CD4-positive, alpha-beta memory T cell (primary cell): ENCODE measurements at places on chromosomes 1 and 21. TPM values are rescaled to one million over a fixed set of nuclear protein-coding genes. Genes with fewer than 3 reads are reported as not detected.
A peak's percentile ranks its signal among the peaks of the same experiment; 100 is the strongest.

CD34 gene
- 0.03 TPM for total RNA-seq

PRR9 gene
- not detected for total RNA-seq

PAX7 gene
- total RNA-seq = not detected

DTL gene
- total RNA-seq = 0.06 TPM

ZNF124 gene
- total RNA-seq = 25.0 TPM

RNF220 gene
- 125 TPM for total RNA-seq

LHX8 gene
- not detected for total RNA-seq

AMY1A gene
- not detected for total RNA-seq

TMEM51 gene
- 0.47 TPM for total RNA-seq

GRCh38 chr1:32361674-32362473 lies 411 bp downstream of the FAM229A start:
- H3K36me3 ChIP-seq = peaks cover 26% of the 10 kb centered on the region
- H3K4me1 ChIP-seq = peaks cover 18% of the 10 kb centered on the region
- H3K4me3 ChIP-seq = peak overlapping the region; percentile 10

GRCh38 chr1:63987014-63987627 lies 213.3 kb downstream of the ROR1 start:
- H3K36me3 ChIP-seq = no peaks in the 10 kb centered on the region
- no peak overlapping the region for H3K4me3 ChIP-seq
- no peak overlapping the region for H3K27ac ChIP-seq
- no peaks in the 10 kb centered on the region for H3K4me1 ChIP-seq
- DNase-seq = no peak

GRCh38 chr1:60283690-60284089 lies 210.1 kb upstream of the C1orf87 start:
- no peaks in the 10 kb centered on the region for H3K27me3 ChIP-seq
- peaks cover 11% of the 10 kb centered on the region for H3K4me1 ChIP-seq
- H3K27ac ChIP-seq = no peak overlapping the region
- no peak overlapping the region for H3K4me3 ChIP-seq
- DNase-seq = no peak

DNA sequence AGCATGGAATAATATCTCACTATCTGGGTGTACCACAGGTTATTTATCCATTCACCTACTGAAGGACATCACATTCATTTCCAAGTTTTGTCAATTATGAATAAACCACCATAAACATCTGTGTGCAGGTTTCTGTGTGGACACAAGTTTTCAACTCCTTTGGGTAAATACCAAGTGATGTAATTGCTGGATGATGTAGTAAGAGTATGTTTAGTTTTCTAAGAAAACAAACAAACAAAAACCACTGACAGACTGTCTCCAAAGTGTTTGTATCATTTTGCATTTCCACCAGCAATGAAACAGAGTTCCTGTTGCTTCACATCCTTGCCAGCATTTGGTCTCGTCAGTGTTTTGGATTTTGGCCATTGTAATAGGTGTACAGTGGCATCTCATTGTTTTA lies 435.7 kb upstream of the PROX1 start:
- no peak for DNase-seq
- H3K36me3 ChIP-seq = no peaks in the 10 kb centered on the region
- H3K27me3 ChIP-seq = no peaks in the 10 kb centered on the region

GRCh38 chr1:202073206-202073605 lies 49.5 kb upstream of the GPR37L1 start:
- no peak for DNase-seq
- no peak overlapping the region for H3K27ac ChIP-seq
- no peaks in the 10 kb centered on the region for H3K27me3 ChIP-seq
- no peak overlapping the region for H3K4me3 ChIP-seq
- H3K4me1 ChIP-seq = no peaks in the 10 kb centered on the region
- H3K36me3 ChIP-seq = no peaks in the 10 kb centered on the region

- H3K4me1 ChIP-seq = no peaks in the 10 kb centered on the region
- no peaks in the 10 kb centered on the region for H3K27me3 ChIP-seq
- H3K27ac ChIP-seq = no peak overlapping the region
- H3K36me3 ChIP-seq = no peaks in the 10 kb centered on the region
Observed at GRCh38 chr1:240803151-240803550, 191.2 kb upstream of the GREM2 start.

- no peaks in the 10 kb centered on the region for H3K36me3 ChIP-seq
- no peaks in the 10 kb centered on the region for H3K4me1 ChIP-seq
- H3K27ac ChIP-seq = no peak overlapping the region
- DNase-seq = no peak
- H3K4me3 ChIP-seq = no peak overlapping the region
Observed at GRCh38 chr1:92399076-92399475, 87.6 kb downstream of the GFI1 start.

- H3K27ac ChIP-seq = no peak overlapping the region
- H3K27me3 ChIP-seq = no peaks in the 10 kb centered on the region
- no peak for DNase-seq
Observed at GRCh38 chr1:29390075-29390474, 153.8 kb downstream of the PTPRU start.

GRCh38 chr1:167013108-167013929 lies 24.2 kb downstream of the MAEL start:
- H3K27me3 ChIP-seq = peaks cover 5% of the 10 kb centered on the region
- no peaks in the 10 kb centered on the region for H3K4me1 ChIP-seq
- DNase-seq = no peak
- no peak overlapping the region for H3K27ac ChIP-seq

DNA sequence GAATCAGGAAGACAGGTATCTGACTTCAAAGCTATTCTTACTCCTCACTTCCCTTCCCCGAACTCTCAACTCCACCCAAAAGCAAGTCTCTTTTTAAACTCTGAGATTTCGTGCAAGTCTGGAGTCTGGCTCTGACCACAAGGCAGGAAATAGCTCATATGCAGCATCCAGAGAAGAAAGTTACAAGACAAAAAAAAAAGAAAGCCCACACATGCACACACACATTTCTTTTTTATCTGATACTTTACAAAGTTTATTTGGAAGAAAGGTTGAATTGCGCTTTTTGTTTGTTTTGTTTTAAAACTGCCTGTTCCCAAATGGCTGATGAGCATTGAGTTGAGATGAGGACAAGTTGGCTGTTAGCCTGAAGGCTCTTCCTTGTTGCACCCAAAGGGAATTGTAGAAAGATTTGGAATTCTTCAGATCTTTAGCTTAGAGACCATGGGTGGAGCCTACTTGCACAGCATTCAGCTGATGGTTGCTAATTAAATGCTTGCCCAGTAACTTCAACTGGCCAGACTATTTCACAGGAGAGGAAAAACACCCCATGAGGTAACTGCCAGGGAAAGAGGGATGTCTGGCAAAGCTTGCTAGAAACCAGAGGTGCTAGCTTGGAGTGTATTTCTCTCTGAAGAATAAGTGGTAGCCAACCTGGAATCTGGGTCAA lies 490.3 kb downstream of the TTLL7 start:
- H3K27ac ChIP-seq = peak overlapping the region; percentile 14
- H3K4me1 ChIP-seq = peaks cover 29% of the 10 kb centered on the region
- no peaks in the 10 kb centered on the region for H3K36me3 ChIP-seq
- no peaks in the 10 kb centered on the region for H3K27me3 ChIP-seq

- H3K27me3 ChIP-seq = no peaks in the 10 kb centered on the region
- no peak for DNase-seq
- H3K36me3 ChIP-seq = no peaks in the 10 kb centered on the region
- H3K4me1 ChIP-seq = no peaks in the 10 kb centered on the region
Observed at GRCh38 chr1:158362482-158362881, 8.8 kb downstream of the CD1E start.

DNA sequence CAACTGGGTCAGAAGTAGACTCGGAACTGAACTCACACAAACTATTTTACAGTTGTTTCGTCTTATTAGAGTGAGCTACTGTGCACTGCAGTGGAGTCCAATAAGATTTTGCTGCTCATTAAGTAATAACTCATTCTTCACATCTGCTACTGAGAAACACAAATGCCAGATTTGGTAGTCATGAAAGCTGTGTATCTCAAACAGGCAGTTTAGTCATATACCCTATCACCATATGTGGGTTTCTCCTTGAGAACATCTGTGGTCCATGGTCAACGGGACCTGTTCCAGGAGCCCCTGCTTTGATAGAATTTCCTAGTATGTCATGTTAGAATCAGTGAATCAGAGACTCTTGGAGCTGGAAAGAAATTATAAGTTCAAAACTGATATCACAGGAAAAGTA lies 60.4 kb downstream of the ALG14 start:
- no peaks in the 10 kb centered on the region for H3K36me3 ChIP-seq
- no peaks in the 10 kb centered on the region for H3K4me1 ChIP-seq
- no peak for DNase-seq
- no peak overlapping the region for H3K4me3 ChIP-seq
- H3K27me3 ChIP-seq = no peaks in the 10 kb centered on the region

DNA sequence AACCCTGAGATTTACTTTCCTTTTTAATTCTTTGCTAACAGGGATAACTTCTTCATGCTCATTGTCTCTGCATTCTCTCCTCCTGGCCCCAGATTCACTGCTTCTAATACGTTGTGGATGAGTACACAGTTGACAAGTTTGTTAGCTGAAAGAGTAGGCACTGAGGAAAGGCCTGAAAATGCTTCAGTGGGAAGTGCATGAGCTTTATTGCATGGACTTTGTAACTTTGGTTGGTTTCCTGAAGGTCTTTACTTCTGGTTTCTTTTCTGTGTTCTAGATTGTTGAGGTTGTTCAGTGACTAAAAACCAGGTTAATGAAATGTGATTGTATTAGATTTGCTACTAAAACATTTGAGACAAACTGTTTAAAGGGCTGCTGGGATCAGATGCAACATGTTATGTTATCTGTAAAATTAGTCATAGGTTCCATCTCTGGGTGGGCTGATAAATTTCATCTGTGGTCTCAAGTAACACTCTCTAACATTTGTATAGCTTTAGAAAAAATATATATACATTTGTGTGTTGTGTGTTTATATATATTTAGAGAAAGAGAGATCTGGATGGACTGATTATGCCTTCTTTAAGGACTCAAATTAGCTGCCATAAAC lies 19.1 kb downstream of the LRIG2 start:
- H3K27me3 ChIP-seq = no peaks in the 10 kb centered on the region
- no peak overlapping the region for H3K27ac ChIP-seq
- peaks cover 28% of the 10 kb centered on the region for H3K36me3 ChIP-seq
- no peak overlapping the region for H3K4me3 ChIP-seq
- H3K4me1 ChIP-seq = no peaks in the 10 kb centered on the region
- DNase-seq = no peak

GRCh38 chr1:163093579-163093978 lies 24.4 kb downstream of the RGS4 start:
- H3K36me3 ChIP-seq = no peaks in the 10 kb centered on the region
- H3K4me1 ChIP-seq = no peaks in the 10 kb centered on the region
- H3K27ac ChIP-seq = no peak overlapping the region
- no peak overlapping the region for H3K4me3 ChIP-seq
- DNase-seq = no peak

GRCh38 chr21:42939582-42940413 lies 14.4 kb upstream of the ERVH48-1 start:
- no peaks in the 10 kb centered on the region for H3K4me1 ChIP-seq
- no peaks in the 10 kb centered on the region for H3K27me3 ChIP-seq
- no peaks in the 10 kb centered on the region for H3K36me3 ChIP-seq
- DNase-seq = no peak
- no peak overlapping the region for H3K4me3 ChIP-seq

DNA sequence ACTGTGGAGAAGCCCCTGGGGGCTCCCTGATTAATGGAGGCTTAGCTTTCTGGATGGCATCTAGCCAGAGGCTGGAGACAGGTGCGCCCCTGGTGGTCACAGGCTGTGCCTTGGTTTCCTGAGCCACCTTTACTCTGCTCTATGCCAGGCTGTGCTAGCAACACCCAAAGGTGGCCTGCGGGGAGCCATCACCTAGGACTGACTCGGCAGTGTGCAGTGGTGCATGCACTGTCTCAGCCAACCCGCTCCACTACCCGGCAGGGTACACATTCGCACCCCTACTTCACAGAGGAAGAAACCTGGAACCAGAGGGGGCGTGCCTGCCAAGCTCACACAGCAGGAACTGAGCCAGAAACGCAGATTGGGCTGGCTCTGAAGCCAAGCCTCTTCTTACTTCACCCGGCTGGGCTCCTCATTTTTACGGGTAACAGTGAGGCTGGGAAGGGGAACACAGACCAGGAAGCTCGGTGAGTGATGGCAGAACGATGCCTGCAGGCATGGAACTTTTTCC lies 24.8 kb downstream of the PCSK9 start:
- H3K27me3 ChIP-seq = no peaks in the 10 kb centered on the region
- no peaks in the 10 kb centered on the region for H3K4me1 ChIP-seq
- DNase-seq = no peak
- no peak overlapping the region for H3K4me3 ChIP-seq
- no peak overlapping the region for H3K27ac ChIP-seq

DNA sequence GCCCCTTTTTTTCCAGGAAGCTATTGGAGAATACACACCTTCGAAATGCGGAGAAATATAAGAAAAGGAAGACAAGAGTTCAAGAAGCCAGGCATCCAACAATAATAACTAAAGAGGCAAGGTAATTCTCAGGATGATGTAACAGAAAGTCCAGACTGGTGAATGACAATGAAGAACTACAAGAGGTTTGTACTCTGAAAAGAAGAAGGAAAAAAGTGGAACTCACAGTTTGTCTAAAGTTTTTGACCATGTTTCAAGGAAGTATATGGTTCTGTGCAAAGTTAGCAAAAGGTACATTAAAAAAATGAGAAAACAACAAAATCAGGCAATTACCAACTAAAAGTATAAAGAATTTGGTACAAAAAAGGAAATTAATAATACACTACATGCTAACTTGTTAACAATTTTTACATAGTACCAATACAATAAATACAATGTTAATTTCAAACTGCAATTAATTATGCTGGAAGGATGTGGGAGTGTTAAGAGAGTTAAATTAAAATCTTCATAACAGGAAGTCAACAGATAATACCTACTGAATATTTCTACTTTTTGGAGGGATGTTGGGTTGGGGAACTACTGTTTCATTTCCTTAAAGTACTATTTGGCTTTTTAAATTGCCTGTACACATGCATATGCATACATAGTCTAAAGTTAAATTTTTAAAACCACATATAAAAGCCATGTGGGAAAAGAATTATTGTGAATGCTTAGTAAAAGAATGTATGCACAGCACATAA lies 12.9 kb upstream of the CD55 start:
- no peak overlapping the region for H3K27ac ChIP-seq
- no peaks in the 10 kb centered on the region for H3K27me3 ChIP-seq
- H3K4me1 ChIP-seq = peaks cover 14% of the 10 kb centered on the region
- no peaks in the 10 kb centered on the region for H3K36me3 ChIP-seq

DNA sequence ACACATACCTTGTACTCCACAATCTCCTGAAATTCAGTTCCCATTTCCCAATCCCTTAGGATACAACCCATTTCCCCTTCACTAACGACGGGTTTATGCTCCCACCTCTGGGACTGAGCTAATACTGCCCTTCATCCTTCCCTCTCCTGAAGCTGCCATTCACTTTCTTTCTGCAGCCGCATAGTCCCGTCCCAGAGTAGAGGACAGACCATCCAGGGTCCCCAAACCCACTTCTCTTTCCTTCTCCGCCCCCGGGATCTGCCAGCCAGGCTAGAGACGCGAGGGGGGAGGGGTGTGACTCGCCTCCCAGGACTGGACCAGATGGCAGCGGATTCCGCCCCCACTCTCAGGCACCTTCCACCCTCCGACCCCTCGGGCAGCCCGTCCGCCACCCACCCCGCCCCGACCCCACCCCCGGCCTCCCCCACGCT lies 679 bp downstream of the ABL2 start:
- no peaks in the 10 kb centered on the region for H3K27me3 ChIP-seq
- peak overlapping the region; percentile 14 for H3K4me3 ChIP-seq
- H3K36me3 ChIP-seq = no peaks in the 10 kb centered on the region
- peak overlapping the region; percentile 44 for H3K27ac ChIP-seq
